ENCODE measurements at places on chromosomes 3 and 15.

DNA sequence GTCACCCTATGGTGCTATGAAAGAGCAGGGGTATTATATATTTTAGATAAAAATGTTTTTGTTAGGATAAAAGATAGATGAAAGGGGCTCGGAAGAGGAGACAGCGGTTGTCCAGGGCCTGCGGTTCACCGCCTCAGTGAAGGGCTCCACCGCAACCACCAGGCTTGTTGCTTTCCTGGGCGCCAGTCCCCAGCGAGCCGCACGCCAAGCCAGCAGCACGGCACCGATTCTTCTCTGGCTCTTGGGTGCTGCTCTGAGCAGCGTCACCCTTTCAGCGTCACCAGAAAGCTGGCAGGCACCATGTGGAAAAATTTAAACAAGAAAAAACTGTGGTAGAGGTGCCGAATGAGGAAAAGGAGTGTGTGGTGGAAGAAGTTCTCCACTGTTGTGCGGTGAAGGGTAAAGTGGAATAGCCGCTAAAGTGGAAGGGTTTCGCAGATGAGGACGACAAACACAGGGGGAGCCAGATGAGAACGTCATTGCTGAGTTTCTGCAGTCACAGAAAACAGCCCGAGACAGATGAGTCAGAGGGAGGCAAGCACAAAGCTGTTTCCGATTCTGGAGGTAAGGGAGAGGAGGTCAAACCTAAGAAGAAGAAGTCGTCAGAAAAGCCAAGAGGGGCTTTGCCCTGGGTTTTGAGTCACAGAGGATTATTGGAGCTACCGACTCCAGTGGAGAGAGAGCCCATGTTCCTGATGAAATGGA lies 569.2 kb downstream of the ZBBX start:
- DNase-seq: no peak

- no peak for DNase-seq
Measured at GRCh38 chr15:35351059-35351458, 194.9 kb downstream of the DPH6 start.

- no peak for DNase-seq
Measured at GRCh38 chr15:70344666-70345065, 246.9 kb upstream of the TLE3 start.

DNA sequence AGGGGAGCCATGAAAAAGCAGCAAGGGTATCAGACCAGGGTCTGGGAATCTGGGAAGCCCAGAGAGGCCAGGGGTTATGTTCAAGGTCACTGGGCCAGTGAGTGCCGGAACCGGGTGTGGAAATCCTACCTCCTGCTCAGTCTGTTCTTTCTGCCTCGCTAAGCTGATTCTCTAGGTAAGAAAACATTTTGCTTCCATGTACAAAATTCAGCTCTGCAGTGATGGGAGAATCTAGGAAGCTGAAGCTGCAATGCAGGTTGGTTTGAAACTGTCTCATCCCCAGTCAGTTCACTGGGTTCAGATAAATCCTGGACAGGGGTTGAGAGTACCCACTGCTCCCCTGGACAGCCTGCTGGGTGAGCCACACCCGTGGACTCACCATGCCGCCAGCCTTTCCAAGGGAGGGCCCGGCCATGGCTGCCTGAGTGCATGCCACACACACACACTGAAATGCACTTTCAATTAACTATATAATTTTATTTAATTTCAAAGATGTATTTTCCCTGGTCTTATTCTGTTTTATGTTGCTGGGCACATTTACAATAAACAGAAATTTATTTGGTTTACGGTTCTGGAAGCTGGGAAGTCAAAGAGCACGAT lies 108.4 kb downstream of the CORO2B start:
- DNase-seq: no peak

GRCh38 chr3:177484206-177484605 lies 286.9 kb upstream of the TBL1XR1 start:
- DNase-seq: no peak

- no peak for DNase-seq
Measured at GRCh38 chr3:160980740-160981139, 124.4 kb downstream of the B3GALNT1 start.

DNA sequence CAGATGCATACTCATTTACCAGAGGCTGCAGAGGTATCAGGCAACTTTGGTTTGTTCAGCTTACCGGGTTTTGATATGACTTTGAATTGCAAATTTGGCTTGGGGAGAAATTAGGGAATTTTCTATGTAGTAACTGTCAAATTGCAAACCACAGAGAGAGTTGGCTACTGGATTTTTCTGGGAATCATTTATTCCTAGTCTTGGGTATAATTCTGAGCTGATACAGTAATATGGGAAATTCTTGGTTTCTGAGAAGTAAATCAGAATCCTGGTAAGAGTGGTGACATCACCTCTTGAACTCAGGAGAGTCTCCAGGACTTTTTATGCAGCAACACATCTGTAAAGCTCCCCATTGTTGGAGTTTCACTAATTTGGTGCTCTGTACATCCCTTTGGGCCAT lies 39.0 kb downstream of the GAP43 start:
- no peak for DNase-seq

DNA sequence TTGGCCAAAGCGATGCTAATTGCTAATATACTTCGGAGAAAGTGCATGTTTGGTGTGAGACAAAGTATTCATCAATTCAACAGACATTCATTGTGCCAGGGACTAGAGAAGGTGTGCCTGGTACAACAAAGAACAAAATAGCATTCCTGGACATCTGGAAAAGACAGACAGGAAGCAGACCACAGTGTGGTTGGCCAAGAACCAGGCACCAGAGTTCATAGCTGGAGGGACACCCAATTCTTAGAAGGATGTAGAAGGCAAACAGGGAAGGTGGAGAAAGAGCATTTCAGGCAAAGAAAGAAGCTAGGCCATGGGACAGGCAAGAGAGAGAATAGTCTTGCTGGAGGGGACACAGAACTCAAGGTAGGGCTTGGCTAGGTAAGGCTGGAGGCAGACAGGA lies 105.8 kb upstream of the ETV5 start:
- DNase-seq: no peak

- no peak for DNase-seq
Measured at GRCh38 chr3:190227064-190227463, 95.2 kb downstream of the CLDN1 start.

GRCh38 chr15:89912145-89912673 lies 543 bp downstream of the ARPIN start:
- DNase-seq: no peak

GRCh38 chr3:138468886-138469285 lies 34.5 kb downstream of the ESYT3 start:
- DNase-seq: no peak

- no peak for DNase-seq
Measured at GRCh38 chr3:186166491-186167288, 57.8 kb upstream of the ETV5 start.

- no peak for DNase-seq
Measured at GRCh38 chr3:143464850-143465249, 345.3 kb downstream of the CHST2 start.

DNA sequence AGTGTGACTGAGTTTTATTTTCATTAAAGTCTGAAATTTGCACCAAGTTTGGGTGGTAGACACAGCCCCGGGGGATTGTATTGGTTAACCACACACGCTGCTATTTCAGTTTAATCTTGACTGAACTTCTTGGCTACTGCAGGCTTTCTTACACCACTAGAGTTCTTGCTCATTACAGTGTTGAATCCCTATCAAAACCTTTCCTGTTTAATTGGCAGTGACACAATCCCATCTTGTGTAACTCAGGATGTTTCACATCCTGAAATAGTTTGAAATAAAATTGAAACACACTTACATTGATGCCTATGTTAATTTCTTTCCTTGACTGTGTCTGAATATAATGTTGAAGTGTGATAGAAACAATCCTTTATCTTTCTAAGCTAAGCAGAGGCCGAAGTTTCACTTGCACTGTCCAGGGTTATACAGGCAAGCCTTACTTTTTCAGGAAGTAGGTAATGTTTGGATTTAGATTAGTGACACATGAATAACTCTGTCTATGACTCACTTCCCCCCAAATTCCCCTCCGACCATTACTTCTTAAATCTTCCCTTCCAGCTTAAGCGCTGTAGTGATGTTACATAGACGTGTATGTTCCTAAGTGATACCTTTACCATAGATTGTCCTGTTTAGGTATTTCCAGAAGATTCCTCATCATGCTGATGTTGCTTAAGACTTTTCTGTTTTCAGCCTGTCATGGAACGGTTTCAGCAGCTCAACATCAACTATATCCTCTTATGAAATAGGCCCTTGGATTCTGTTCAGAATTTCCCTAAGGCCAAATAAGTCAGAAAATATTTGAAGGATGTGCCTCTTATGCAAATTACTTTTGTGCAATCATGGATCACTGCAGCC lies 16.8 kb downstream of the ATG7 start:
- no peak for DNase-seq

- no peak for DNase-seq
Measured at GRCh38 chr15:90160781-90161727, 40.1 kb upstream of the SEMA4B start.

DNA sequence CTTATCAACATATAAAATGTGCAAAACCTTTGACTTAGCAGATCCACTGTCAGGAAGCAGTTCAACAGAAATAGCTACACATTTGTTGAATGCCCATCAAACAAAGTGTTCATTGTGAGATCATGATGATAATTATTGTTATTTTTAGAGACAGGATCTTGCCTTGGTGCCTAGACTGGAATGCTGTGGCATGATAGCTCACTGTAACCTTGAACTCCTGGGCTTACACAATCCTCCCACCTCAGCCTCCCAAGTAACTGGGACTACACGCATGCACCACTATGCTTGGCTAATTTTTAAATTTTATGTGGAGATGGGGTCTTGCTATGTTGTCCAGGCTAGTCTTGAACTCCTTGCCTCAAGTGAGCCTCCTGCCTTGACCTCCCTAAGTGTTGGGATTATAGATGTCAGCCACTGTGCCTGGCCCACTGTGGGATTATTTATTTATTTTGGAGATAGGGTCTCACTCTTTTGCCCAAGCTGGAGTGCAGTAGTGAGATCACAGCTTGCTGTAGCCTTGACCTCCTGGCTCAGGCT lies 8.8 kb downstream of the MAP2K5 start:
- no peak for DNase-seq

DNA sequence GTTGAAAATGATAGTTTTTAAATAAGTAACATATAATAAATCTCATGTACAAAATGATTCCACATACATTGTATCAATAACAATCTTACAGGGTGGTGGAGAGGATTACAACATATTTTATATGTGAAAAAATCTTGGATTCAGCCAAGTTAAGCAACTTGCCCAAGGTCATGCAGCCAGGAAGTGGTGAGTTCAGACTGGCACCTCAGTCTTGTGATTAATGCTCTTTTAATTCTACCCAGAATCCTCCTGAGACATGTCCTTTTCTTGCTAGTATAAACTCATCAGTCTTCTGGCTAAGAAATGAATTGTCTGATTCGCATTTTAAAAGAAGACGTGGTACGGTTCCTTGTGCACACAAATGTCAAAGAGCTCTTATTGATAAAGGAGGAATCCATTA lies 4.5 kb upstream of the MYRIP start:
- DNase-seq: no peak

DNA sequence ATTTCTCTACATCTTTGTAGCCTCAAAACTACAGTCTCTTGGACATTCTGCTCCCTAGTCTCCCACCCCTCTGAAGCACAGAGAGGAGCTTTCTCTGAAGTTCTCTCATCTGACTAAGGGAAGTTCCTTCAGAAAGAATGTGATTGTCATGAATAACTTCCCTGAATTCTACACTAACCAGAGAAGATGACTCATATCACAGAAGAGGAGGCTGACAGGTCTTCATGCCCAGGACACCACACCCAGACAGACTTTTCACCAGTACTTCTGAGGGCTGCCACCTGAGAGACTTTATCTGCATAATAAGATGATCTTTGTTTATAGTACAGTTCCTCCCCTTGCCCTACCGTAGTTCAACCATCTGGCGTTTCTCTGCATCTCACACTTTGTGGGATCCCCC lies 52.8 kb downstream of the CDIN1 start:
- no peak for DNase-seq

DNA sequence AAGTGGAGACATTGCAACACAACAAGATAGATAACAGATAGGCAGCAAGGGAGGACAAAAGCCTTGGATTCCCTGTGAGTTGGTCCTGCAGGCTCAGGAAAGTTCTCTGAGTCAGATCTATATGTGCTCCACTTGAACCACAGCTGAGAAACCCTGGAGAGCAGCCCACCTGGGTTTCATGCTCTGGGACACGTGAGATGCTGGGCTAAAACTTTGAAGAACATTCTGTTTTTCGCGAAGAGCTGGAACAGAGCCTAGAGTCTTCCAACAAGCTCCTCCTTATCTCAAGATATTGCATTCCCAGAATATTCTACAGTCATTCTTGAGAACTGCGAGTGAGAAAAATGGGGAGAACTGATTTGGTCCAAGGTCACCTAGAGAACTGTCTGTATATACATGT lies 583.0 kb upstream of the ROBO1 start:
- DNase-seq: no peak

- no peak for DNase-seq
Measured at GRCh38 chr3:188546835-188547670, 393.1 kb downstream of the LPP start.

GRCh38 chr3:151856118-151856517 lies 17.3 kb upstream of the SUCNR1 start:
- DNase-seq: no peak

- DNase-seq: no peak
Measured at GRCh38 chr3:152151216-152151876, 117.4 kb upstream of the MBNL1 start.

GRCh38 chr3:150371741-150372254 lies 36.3 kb upstream of the TSC22D2 start:
- DNase-seq: no peak

DNA sequence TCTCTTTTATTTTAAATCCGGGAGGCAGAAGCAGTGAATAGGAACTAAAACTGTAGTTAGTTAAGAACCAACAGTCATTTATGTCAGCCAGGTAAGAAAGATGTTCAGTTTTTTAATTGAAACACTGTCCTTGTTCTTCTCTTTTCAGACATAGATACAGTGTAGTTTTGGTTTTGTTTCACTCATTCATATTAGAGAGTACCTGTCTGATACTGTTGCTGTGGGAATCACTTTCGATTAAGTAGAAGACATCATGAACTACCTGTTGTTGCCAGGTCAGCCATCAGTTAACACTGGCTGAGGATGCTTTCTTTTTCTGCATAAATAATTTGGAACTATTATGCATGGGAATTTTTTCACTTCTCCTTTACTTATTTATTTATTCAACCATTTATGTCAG lies 700.4 kb downstream of the OTOL1 start:
- no peak for DNase-seq

DNA sequence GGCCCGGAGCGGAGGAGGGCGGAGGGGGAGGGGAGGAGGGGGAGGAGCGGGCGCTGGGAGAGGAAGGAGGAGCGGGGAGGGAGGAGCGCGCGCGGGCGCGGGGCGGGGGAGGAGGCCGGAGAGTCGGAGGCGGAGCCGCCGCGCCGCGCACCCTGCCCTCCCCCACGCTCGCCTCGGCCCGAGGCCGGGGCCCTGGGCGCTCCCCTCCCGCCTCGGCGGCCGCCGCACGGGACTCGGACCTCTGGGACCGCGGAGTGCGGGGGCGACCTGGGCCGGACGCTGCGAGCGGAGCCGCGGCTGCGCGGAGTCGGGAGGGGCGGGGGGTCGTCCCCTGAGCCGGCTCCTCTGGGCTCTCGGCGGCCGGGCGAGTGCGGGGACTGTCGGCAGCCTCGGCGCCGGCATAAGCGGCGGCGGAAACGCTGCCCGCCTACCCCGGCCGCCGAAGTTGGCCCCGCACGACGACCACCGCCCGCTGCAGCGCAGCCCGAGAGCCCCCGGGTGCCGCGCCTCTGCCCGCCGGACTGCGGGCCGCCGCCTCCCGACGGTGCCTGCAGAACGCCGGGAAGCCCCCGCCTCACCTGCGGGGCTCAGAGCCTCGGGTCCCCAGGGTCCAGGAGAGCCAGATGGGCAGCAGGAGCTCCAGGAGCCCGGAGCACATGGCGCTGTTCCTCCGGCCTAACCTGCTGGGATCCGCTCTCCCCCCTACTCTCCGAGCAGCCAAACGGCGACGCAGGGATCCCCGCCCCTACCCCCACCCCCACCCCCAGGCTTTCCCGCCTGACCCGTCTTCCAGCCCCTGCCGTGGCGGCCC lies 406 bp upstream of the GABRB3 start:
- no peak for DNase-seq

Data from stimulated activated CD4-positive, alpha-beta T cell treated with anti-CD3 and anti-CD28 coated beads, Interleukin-1b, Interleukin-23, amount 100 ng/mL, for 48 hours (primary cell).